Kidney capillary endothelial cell (primary cell): ENCODE measurements at places on chromosomes 11 and 22.

GRCh38 chr11:64284048-64284961 lies at the start of gene BAD:
TSS of gene BAD (minus strand) at chr11:64284665. CDS start at chr11:64284368, 297 bp downstream.
- DNase-seq, result peak; percentile 89

DNA sequence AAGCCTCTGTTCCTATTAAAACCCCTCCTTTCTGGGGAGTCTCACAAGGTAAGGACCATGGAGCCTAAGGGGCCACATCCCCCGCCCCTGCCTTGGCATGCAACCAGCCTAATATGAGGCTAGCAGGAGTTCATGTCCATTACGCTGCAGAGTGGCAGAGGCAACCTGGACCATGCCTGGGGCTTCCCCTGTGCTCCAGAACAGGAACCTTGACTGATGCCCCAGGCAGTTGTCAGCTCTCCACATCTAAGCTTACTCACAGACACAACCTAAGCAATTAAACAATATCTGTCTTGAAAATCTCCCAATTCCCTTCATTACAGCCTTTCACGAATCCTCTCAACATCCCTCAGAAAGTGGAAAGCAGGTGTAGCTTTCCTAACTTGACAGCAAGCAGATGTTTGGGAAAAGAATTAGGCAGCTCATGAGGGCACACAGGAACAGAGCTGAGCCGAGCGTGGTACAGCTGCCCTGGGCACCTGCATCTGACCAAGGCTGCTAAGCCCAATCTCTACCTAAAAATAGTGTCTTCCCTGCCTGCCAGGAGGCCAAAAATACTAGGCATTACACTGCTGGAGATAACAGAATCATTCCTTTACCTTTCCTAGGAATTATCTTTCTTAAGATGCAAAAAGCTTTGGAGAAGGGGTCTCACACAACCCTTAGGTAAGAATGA lies 20.8 kb downstream of the C11orf71 start:
- DNase-seq, result no peak

DNA sequence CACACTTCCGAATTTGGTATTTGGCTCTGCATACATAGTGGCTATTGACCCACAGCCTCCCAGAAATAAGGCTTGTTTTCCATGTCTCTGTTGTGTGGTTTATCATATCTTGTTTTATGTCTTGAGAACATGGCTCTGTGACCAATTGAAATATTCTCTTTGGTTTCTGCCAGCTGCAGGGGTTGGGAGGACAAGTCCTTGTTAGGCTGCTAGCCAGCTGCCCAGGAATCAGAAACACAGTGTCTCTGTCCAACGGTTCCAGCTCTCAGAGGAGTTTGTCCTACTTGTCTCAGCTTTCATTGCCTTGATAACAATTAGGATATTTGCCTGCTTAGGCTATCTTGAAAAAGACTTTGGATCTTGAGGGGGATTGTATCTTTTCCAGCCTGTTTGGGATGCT lies 6.0 kb upstream of the SLC7A4 start:
- DNase-seq, result no peak

DNA sequence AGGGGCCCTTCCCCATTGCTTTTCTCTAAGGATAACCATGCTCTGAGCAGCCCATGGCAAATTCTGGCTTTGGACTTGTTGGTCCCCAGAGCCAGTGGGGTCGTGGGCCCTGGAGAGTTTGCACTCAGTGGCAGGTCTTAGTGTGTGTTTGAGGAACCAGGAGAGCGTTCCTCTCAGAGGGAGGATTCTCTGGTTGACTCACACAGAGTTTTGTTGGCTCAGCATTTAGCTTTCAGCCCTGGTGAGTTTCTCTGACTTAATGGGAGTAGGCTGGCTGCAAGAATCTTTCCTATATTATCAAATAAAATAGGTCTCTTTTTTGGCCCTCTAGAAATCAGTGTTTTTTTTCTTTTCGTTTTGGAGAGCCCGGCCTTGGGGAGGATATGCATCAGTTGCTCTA lies 20.9 kb downstream of the ST14 start:
- DNase-seq, result no peak

- no peak for DNase-seq
Measured at GRCh38 chr22:35102663-35103062, 36.7 kb downstream of the ISX start.

DNA sequence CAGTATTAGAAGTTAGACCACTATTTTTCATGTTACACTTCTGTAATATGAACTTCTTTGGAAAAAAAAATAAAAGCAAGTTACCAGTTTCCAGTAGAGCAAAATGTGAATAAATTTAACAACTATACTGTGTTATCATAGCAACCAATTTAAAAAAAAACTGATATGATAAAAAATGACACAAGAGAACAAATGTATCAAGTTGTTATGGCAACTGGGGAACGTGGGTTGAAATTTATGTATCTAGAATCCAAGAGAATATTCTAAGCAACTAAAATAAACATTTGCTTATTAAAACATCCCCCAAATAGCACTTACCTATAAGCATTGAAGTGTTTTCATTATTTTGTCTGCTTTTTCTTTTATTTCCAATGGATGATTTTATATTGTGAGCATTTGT lies 442.4 kb downstream of the DLG2 start:
- no peak for DNase-seq

- no peak for DNase-seq
Measured at GRCh38 chr11:125388611-125389010, 107.5 kb downstream of the FEZ1 start.

- no peak for DNase-seq
Measured at GRCh38 chr11:73520353-73521061, 77.4 kb downstream of the FAM168A start.

DNA sequence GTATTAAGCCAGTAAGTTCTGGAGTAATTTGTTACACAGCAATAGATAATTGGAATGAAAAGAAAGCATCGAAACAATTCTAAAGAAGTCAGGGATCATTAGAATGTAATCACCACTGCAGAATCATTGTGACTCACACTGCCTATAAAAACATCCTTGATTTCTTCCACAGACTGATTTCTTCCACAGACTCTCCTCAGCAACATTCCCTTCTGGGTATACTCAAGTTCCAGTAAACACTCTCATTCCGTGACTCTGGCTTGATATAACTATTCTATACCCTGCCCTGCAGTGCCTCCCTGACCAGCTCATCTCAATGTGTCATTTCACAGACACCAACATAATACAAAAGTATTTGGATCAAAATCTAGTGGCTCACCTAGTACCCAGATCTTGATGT lies 120.5 kb downstream of the BBOX1 start:
- DNase-seq, result no peak

DNA sequence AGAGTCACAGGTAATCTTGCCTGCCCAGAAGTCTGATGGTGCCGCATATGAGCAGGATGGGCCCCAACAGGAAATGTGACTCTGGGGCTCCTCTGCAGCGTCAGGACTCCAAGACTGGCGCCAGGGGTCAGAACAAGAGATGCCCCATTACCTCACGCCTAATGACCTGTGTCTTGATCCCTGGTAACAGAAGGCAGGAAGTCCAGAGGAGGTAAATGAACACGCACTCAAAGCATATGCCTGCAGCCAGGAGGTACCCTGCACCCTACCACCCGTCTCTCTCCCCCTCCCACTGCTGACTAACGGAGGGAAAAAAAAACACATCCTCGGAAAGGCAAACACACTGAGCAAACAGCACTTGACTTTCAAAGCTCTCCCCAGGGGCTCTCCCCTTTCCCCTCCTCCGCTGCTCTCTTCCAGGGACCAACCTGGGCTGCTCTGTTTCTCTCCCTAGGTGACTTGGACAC lies 37.3 kb downstream of the ABCC8 start:
- peak; percentile 11 for DNase-seq

DNA sequence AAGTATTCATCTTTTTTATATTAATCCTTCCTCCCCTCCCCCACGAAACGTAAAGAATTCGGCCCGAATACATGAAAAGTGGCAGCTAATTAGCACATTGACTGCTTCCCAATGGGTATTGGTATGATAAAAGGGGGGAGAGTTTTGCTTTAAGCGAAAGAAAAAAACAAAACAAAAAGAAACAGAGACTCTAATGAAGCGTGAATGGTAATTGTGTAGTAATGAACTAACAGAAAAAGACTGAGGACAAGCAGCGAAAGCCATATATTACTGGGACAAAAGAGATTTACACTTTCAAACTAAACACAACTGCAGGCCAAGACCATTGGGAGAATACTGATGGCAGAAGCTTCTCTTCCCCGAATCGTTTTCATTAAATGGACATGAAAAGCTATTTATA lies 2.5 kb downstream of the DBX1 start:
- no peak for DNase-seq

- DNase-seq, result no peak
Measured at GRCh38 chr11:65432686-65433582, 10.3 kb downstream of the NEAT1 start.

DNA sequence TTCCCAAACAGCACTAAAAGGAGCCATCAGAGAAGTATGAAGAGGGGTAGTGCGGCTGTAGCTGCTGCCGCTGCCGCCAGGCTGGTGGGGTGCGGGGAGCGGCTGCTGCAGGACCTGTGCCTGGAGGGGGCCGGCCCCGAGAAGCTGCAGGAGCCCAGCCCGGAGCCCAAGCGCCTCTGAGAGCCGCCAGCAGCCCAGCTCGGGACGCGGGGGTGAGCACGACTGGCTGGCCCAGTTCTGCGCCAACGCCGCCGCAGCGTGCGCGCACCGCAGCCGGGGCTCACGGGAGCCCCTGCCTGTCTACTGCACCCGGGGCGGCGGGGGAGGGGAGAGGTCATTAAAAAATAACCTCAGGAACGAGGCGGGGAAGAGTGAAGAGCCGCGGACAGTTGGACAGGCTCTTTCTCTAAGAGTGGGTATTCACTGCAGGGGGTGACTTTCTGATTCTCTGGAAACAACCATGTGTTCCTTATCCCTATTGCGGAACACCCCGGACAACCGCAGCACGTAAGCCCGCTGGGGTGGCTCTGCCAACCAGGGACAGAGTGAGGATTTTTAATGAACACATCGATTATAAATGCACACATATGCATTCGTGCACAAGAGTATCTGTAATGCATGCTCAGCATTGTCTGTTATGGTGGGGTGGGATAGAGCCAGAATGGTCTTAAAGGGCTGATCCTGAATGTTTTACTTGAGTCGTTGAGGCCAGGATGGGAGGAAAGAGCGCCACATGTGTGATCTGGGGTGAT lies 453 bp downstream of the GAS2 start:
- peak; percentile 7 for DNase-seq

DNA sequence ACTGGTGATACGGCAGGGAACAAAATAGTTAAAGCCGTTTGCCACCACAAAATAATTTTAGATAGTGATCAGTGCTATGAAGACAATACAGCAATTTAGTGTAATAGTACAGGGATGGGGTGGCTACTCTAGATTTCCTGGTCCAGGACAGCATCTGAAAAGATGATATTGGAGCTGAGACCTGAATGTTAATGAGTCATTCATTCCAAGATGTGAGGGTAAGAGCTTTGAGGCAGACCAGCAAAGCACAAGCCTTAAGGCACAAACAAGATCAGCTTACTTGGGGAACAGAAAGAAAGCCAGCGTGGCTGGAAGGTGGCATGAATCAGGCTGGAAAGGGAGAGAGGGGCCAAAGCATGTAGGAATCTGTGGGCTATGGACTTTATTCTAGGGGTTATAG lies 132.3 kb downstream of the TRIM44 start:
- peak; percentile 10 for DNase-seq

DNA sequence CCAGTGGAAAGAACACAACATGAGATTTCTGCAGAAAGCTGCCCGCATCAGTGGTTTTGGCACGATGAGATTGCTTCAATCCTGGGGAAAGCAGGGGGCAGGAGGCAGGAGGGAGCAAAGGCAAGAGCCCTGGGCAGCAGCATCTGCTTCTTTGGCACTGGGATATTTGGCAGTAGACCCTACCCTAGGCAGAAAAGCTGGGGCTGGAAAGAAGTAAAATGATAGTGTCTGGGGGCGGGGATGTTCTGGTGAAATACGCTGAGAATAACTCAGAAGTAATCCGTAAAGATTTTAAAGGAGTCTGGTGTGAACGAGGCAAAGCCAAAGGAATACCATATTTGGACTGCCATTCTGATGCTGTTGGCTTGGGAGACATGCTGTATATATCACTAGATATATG lies 62.0 kb downstream of the FAM76B start:
- DNase-seq, result no peak

DNA sequence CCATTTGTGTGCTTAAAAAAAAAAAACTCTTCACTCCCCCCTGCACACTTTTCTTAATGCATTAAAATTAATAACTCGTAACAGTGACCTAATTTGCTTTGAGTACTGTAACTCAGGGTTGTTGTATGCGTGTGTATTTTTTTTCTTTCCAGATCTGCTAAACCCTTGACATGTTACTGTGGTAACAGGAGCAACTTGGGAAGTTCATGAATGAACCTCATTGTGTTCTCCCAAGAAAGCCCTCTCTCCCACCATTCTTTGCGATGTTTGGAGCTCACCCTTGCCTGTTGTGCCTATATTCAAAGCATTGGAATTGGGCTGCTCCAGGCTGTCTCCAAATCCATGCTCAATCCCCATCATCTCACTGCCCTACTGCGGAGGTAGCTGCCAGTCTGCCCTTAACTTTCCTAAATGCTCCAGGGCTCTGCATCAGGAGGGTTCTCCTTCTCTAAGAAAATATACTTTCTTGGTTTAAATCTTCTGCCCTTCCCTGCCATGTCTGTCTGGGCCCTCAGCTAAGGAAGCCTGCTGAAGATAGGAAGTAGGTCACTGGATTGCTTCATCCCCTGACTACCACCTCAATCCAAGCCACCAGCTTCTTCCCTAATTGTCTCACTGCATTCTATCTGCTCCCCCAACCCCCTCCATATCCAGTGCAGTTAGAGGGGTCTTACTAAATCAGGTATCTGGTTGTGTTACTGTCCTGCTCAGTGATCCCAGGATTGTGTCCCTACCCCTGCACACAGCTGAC lies 70.3 kb downstream of the KIRREL3 start:
- no peak for DNase-seq

DNA sequence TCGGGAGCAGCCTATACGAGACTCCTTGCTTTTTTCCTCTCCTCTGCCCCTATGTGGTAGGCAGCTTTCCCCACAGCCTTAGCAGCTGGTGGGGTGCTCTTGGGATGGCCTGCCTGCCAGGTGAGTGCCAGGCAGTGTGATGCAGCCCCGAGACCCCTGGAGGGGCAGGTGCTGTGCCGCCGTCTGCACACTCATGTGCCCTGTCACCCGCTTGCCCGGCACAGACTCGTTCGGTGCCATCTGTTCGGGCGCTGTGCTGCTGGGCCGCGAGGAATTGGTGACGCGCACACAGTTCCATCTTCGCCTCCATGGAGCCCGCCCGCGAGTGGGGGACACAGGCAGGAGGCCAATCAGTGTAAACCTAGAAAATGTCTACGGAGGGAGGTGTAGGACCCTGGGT lies 15.1 kb downstream of the TRMU start:
- DNase-seq, result no peak

- no peak for DNase-seq
Measured at GRCh38 chr11:58465690-58466089, 23.7 kb upstream of the OR5B12 start.

DNA sequence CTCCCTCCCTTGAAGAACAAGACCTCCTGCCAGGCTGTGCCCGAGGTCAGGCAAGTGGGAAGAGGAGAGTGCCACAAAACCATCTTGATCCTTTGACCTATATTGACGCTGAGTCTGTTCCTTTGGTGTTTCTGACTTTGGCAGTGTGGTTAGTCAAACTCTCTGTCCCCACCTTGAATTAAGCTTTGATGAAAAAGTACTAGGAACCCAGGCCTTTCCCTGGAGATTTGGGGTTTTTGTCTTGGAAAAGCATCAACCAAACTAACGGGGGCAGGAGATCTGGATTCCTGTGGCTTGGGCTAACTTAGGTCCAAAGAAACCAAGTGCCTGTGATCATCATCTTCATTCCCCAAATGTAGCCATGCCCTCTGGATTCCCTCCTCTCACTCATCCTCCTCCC lies 40.4 kb downstream of the ARFGAP2 start:
- no peak for DNase-seq

GRCh38 chr11:9362393-9362863 lies 22.0 kb upstream of the IPO7 start:
- DNase-seq, result no peak
